ENCODE measurements at places on chromosomes 7 and 10.

GRCh38 chr10:61286686-61287085, 166.5 kb downstream of the TMEM26 start:
- DNase-seq = no peak

DNA sequence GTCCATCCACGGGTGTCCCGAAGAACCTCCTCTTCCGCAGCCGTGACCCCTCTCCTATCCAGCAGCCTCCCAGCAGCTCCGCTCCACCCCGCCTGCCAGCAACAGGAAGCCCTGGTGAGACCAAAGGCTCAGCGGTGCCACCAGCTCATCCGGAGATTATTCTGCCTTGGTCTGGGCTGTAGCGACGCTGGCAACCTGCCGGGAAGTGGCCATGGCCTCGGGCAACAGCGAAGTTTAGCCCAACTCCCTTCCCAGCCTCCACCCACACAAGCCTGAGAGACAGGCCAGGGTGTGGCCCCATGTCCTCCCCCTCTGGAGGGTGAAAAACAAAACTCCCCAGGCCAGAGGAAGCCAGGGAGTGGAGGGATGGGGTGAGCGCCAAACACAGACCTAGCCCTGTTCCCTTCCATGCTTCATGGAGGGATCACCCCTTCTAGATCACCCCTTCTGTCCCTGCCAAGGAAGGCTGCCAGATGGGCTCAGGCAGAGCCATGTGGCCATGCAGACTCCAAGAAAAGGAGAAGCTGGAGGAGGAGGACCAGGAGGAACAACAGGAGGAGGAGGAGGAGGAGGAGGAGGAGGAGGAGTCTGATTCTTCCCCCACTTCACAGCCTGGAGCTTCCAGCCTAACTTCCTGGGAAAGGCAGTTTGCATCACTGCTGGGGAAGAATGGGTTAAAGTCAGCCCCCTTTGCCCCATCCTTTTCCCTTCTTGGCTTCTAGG, 918 bp downstream of the CALHM2 start:
- no peak for DNase-seq

GRCh38 chr7:3887096-3887690, 586.1 kb downstream of the SDK1 start:
- DNase-seq = no peak

DNA sequence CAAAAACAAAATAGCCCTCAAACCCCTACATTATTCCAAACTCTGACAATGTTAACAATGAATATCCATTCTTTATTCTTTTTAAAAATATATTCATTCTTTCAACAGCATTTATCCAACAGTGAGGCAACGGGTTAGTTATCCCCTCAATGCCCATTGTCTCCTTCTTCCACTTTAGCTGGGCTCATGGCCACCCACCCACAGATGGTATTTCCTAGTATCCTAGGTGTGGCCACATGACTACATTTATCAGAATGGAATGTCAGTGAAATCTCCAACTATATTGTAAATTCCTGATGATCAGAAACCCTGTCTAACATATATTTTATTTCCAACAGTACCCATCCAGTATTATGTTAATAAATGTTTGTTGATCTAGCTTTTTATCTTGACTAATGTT, 13.6 kb downstream of the HOXA1 start:
- DNase-seq = peak; percentile 7

GRCh38 chr10:12806228-12807095, 195.1 kb downstream of the CCDC3 start:
- no peak for DNase-seq

DNA sequence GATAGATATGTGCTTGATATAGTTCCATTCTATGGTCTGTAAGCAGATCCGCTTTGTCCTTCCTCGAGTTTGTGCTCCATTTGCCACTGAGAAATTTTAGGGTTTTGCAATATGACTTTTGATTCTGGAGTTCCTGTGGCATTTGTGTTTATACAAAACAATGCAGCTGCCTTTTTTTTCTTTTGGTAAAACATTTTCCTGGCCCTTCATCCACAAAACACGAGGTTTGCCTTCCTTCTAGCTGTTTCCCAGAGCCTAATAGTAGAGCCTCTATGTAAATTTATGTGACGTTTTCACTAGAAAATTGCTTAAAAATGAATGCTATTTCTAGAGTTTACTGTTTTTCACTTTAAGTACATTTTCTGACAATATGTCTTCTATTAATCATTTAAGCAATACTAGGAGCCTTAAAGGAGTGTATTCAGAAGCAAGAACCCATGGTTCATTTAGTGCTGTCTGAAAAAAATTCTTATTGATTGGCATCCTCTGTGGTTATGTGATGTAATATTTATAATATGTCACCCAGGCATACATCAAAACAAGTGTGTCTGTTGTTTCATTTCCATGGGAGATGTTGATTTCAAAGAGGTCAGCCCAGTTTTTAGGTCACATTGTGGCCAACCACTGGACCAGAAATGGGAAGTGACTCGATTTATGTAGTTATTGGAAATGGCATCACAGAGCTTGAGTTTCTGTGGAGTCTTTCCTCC, 618.3 kb downstream of the LRMDA start:
- DNase-seq = no peak

GRCh38 chr10:123236126-123236525, 81.9 kb downstream of the BUB3 start:
- DNase-seq = no peak

- DNase-seq = no peak
Observed at GRCh38 chr7:50317697-50318669, 13.5 kb downstream of the IKZF1 start.

DNA sequence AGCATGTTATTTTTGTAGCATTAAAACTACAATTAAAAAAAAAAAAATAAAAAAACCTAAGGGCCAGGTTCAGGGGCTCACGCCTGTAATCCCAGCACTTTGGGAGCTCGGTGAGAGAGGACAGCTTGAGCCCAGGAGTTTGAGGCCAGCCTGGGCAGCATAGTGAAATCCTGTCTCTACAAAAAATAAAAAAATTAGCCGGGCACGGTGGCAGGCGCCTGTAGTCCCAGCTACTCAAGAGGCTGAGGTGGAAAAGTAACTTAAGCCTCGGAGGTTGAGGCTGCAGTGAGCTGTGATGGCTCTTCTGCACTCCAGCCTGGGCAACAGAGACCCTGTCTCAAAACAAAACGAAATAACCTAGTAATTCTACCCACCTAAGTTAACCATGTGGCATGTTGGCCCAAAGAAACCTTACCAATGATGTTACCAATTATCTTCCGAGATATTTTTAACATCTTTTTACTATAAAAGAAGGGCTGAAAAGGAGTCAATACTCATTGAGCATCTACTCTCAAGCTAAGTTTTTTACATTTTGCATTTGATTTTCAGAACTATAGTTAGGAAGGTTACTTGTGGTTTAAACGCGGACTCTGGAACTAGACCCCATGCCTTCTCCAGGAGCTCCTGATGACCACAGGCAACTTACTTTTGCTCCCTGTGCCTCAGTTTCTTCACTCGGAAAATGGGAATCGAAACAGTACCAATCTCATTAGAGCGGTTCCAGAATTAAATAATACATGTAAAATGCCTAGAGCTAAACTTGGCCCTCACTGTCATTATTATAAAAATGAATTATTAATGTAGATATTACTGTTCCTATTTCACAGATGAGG, 1.4 kb downstream of the ITGB1 start:
- DNase-seq = peak; percentile 27

- DNase-seq = no peak
Observed at GRCh38 chr10:60605476-60605875, 172.8 kb upstream of the CDK1 start.

DNA sequence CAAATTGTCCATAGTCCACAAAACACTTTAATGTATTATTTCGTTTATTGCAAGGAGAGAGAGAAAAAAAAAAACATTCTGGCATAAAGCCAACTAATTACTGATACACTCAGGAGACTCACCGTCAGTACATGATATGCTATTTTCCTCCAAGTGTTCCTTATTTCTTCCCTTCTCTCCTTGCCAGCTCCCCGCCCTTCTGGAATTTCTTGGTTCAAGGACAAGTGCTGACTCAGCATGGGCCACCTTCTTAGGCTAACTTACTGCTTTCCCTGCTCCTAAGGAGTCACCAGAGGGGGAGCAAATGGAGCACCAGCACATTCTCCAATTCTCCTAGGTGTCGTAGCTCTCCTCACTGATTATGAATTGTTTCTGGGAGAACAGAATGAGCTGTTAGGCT, 133.8 kb upstream of the HDAC9 start:
- DNase-seq = no peak

DNA sequence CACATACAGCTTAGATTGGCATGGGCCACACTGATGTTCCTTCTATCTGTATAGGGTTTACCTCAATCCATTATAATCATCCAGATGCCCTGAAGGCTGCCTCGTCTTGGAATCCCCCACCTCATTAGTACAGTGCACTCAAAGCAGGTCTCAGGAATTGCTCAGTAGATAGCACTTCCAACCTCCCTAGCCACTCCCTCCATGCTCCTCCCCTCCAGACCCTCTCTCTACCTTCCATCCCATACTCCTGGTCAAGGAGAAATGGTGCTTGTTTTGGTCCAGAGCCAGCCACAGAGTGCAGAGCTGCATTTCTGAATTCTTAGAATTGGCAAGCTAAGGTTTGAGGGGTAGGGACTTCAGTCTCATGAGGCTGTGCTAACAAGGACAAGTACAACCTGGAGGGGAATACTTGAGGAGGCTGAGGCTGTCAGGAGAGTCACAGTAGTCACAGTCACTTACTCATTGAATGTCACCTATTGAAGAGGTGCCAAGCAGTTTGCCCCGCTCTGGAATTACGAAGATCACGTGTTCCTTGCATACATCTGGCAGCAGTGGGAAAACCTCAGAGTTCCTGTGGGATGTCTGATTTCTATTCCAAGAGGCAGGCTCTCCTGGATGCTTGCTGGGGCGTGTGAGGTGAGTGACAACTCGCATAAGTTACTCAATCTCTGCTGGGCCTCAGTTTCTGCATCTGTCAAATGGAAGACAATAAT, 60.7 kb upstream of the ZNF746 start:
- DNase-seq = peak; percentile 69

GRCh38 chr10:78802431-78802830, 266.3 kb upstream of the ZMIZ1 start:
- no peak for DNase-seq

Measured in SW 1271 (cell line).